ENCODE measurements at places on chromosomes 5 and 9. TPM values are rescaled to one million over a fixed set of nuclear protein-coding genes. Genes with fewer than 3 reads are reported as not detected.

The LCNL1 gene
- total RNA-seq = 0.26 TPM

The TRMO gene
- 22.5 TPM for total RNA-seq

The SLC25A48 gene
- not detected for total RNA-seq

The SPINK6 gene
- 0.89 TPM for total RNA-seq

The SPAG8 gene
- 0.21 TPM for total RNA-seq

- DNase-seq = no peak
These were observed 38.8 kb upstream of the SHB start for GRCh38 chr9:38107811-38108304.

DNA sequence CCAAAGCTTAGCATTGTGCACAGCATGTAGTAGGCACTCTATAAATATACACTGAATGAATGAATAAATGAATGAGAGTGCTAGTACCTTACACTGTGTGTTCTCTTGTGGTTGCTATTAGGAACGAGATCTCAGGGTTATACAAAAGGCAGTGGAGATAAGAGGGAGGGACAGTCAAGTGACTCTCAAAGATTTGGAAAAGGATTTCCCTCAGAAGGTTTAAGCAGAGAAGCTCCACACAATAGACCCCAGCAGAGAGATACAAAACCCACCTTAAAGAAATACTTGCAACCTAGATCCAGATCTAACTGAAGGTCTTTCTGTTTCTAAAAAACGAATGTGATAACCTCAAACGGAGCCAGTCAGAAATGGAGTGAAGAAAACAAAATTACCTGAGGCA is 11.8 kb upstream of the EFNA5 start:
- no peak for DNase-seq

- no peak for DNase-seq
These were observed 342.4 kb downstream of the RASEF start for GRCh38 chr9:82720515-82720914.

DNA sequence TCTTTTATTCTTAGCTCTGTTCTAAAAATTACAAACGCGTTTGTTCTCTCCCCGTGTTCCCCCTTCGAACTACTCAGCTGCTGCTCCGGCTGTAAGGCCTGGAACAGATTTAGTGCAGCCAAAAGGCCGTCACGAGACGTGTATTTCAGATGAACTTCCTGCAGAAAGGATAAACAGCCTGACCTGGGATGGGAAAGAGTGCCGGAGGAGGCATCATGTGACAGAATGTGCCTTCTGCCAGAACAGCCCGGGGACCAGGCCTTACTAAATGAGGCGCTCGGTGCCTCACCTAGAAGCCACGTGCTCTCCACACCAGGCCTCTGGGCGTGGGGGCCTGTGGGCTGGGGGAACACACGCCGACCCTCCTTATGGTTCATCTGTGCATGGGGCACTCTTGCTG is 94.7 kb downstream of the PPARGC1B start:
- DNase-seq = no peak

GRCh38 chr5:177355868-177356168 is 1.9 kb upstream of the RGS14 start:
- DNase-seq = no peak

DNA sequence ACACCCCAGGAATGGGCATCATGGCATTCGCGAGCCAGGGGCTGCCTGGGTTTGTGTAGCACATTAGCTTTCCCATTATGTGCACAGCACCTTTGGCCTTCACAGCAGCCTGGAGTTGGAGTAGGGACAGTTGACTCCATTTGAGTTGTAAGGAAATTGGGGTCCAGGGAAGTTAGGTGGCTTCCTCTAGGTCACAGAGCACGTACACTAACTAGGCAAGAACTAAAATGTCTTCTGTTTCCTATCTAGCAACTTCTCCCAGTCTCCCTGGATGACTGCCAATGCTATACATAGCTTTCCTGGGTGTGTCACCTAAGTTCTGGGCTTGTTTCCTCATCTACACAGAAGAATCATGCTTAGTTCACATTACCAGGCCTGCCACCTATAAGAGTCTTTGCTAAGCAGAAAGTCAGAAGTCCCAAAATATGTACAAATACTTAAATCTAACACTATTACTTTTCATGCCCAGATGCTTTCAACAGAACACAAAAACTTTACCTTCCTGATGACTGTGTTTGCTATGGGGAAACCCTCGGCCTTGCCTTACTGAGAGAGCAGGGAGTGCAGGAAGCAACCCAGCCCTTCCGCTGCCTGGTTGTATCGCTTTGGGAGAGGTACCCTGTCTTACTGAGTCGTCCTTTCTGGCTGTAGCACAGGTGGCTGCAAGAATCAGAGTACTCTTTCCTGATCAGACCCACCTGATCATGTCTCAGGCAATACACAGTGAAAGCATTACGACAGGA is 12.0 kb downstream of the MACROH2A1 start:
- peak; percentile 84 for DNase-seq

DNA sequence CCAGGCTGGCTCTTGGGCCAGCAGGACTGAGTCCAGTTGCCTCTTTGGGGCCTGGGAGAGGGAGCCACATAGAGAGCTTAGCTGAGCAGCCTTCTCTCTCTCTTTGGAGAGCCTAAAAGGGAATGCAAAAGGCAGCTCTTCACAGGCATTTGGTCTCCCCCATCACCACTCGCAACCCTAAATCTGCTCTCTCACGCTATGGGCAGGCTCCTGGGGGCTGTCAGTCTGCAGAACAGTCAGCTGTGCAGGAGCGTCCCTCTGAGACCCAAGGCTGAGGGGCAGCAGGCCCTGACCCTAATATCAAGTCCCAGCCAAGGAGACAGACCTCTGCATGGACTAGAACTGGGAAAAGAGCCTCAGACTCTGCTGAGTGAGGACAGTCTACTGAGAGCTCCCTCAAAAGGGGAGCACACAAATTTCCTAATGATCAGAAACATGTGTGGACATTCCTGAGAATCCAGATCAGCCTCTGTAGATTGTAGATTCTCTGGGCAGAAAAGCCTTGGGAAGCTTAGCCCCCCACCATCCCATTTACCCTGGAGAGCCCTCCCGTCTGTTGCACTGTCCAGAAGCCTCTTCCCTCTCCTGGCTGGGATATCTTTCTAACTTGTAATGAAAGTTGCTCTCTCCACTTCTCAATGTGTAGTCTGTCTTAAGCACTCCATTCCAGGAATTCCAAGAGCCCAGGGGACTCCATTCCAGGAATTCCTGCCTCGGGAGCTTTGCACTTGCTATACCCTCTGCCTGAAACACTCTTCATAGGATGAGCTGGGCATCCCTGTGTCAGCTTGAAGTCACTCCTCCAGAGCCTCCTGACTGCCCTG is 79.4 kb downstream of the FAM114A2 start:
- DNase-seq = peak; percentile 86

- DNase-seq = no peak
These were observed 1603.4 kb downstream of the MAT2B start for GRCh38 chr5:165108809-165109208.

DNA sequence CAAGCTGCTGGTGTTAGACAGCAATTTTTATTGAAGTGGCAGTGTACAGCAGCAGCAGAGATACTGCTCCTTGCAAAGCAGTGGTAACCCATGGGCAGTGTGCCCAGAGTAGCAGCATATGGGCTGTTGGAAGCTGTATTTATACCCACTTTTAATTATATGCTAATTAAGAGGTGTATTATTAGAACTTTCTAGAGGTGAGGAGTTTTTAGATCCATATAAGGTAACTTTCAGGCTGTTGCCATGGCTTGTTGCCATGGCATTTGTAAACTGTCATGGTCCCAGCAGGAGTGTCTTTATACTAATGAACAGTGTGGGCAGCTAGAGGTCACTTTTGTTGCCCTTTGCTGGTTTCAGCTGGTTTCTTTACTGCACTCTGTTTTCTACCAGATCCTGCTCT is 3.7 kb upstream of the PJA2 start:
- DNase-seq = peak; percentile 73

GRCh38 chr9:32738501-32739172 is 44.7 kb upstream of the TMEM215 start:
- DNase-seq = peak; percentile 64

GRCh38 chr5:14873093-14873492 is 1.5 kb upstream of the ANKH start:
- no peak for DNase-seq

Data from A172 (cell line).